HCEC 1CT (cell line): ENCODE measurements at places on chromosomes 5 and 9.
A peak's percentile ranks its signal among the peaks of the same experiment; 100 is the strongest.

GRCh38 chr5:61673007-61673735 lies 341.1 kb downstream of the ZSWIM6 start:
- peak; percentile 37 for DNase-seq

- DNase-seq = peak; percentile 92
Observed at GRCh38 chr5:157464519-157465171, 4.6 kb downstream of the NIPAL4 start.

GRCh38 chr5:115419846-115420585 lies 123.6 kb upstream of the CCDC112 start:
- peak; percentile 98 for DNase-seq

DNA sequence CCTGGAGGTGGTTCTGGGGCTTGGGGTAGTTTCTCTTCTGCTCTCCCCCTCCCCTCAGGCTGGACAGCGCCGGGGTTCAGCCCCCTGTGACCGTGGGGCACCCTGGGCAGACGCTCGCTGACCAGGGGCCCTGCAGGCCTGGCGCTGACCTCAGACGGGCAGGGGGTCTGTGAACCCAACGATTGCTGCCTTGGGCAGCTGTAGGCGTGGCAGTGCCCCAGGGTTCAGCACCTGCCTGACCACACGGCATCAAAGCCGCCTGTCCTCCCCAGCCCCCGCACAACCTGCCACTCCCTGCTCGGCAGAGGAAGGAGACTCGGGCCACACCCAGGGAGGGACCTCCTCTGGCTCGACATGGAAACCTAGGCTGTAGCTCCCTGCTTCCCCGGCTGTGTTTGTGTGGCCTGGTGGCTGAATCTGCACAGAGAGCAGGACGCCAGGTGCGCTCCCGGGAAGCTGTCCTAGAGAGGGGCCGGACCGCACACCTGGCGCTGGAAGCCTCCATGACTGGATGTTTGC lies 12.2 kb downstream of the LCN12 start:
- DNase-seq = no peak

DNA sequence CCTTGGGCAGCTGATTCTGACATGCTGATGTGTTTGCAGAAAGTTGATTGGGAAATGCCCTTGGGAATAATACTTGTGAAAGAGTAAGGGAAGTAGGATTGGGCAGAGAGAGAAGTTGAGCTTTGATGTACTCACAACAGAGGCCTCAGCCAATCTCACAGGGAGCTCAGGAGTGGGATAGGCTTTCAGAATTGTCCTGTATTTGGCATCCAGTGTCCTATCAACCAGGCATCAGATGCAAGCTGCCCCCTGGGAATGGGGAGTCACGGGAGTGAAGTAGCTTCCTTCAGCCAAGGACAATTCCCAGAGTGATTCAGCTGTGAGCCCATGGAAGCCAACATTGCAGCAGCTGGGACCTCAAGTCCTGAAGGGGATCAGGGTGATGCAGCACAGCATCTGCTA lies 39.6 kb downstream of the DMAC1 start:
- no peak for DNase-seq

- no peak for DNase-seq
Observed at GRCh38 chr9:98477884-98478283, 222.4 kb upstream of the TBC1D2 start.

DNA sequence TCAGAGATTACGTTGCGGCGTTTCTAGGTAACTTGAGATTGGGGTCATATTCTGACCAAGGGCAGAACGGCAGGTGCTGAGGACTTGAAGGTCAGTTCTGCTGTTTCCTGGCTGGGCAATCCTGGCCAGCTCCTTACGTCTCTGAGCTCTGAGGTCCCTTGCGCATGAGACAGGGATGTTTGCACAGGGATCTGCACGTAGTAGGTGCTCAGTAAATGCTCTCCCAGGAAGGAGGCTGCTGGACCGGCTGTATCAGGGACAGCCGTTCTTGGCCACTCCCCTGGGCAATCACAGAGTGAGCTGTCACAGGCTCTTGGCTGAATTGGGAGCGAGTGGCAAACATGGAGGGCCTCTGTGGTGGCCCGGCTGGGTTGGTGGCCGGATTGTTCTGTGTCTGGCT lies 8.3 kb downstream of the NCS1 start:
- no peak for DNase-seq
